ENCODE measurements at places on chromosomes 7 and 10. TPM values are rescaled to one million over a fixed set of nuclear protein-coding genes. Genes with fewer than 3 reads are reported as not detected.

DNA sequence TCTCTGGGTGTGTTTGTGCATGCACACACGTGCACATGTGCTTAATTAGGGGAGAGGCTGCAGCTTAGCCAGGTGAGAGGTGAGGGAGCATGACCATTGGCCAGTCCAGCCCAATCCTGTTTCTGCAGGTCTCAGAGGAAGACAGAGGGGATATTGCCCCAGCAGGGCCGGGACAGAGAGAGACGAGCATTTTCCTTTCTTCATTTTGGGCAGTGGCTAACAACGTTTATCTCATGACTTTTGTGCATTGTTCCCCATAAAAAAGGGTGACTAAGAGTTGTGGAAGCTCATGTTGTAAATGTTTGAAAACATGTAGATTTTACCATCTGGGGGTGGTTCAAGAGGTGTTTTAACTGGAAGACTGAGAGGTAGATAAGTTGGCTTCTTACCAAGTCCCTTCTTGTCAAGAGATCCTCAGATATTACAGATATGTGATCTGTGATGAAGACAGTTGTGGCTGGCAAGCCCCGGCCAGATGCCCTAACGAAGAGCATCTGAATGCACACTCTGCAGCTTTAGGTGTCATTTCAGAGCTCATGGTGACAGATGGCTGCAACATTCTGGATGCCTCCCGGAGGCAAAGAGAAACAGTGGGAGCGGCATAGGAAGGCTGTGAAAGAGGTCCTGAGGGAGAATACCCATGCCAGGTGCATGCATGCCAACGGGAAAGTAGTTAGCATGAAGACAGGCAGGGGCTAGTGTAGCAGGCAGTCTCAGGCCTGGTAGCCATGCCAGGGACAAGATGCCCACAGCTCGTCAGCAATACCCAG lies 16.7 kb upstream of the DMBT1 start:
- H3K4me3 ChIP-seq = no peak overlapping the region
- H3K27ac ChIP-seq = no peak overlapping the region
- H3K4me1 ChIP-seq = no peaks in the 10 kb centered on the region
- H3K36me3 ChIP-seq = no peaks in the 10 kb centered on the region
- H3K27me3 ChIP-seq = peaks cover 15% of the 10 kb centered on the region

DNA sequence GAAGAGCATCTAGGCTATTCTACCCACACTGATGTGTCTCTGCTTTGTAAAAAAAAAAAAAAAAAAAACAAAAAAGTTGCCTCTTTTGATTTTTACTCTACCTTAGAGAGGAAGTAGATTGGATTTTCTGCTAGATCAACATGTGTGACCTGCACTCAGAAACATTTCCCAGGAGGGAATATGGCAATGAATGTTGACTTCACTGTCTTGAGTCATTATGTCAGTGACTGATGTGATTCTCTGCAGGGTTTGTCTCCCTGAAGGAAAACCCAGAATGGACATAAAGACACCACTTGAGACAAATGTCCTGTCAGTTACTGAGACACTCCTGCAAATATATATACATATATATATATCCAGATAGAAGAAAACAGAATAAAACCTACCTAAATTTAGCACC lies 370.3 kb downstream of the BMPER start:
- no peak for DNase-seq
- peaks cover 5% of the 10 kb centered on the region for H3K27me3 ChIP-seq
- no peaks in the 10 kb centered on the region for H3K36me3 ChIP-seq
- H3K27ac ChIP-seq = no peak overlapping the region
- H3K4me3 ChIP-seq = no peak overlapping the region

GRCh38 chr10:129294944-129295343 lies 172.1 kb upstream of the MGMT start:
- H3K36me3 ChIP-seq = no peaks in the 10 kb centered on the region
- H3K4me1 ChIP-seq = no peaks in the 10 kb centered on the region
- no peak overlapping the region for H3K4me3 ChIP-seq
- DNase-seq = no peak
- peaks cover 1% of the 10 kb centered on the region for H3K27me3 ChIP-seq

GRCh38 chr10:124676416-124677062 lies 67.6 kb downstream of the FAM53B start:
- H3K27me3 ChIP-seq = no peaks in the 10 kb centered on the region
- H3K4me3 ChIP-seq = no peak overlapping the region
- H3K27ac ChIP-seq = no peak overlapping the region

The LIPN gene
- not detected for total RNA-seq

The SAMD9L gene
- total RNA-seq = 6.9 TPM

Data from chondrocyte (in vitro differentiated cells).